ENCODE measurements at places on chromosomes 2 and 18.

GRCh38 chr2:36407413-36407812, 51.8 kb downstream of the CRIM1 start:
- DNase-seq: no peak

DNA sequence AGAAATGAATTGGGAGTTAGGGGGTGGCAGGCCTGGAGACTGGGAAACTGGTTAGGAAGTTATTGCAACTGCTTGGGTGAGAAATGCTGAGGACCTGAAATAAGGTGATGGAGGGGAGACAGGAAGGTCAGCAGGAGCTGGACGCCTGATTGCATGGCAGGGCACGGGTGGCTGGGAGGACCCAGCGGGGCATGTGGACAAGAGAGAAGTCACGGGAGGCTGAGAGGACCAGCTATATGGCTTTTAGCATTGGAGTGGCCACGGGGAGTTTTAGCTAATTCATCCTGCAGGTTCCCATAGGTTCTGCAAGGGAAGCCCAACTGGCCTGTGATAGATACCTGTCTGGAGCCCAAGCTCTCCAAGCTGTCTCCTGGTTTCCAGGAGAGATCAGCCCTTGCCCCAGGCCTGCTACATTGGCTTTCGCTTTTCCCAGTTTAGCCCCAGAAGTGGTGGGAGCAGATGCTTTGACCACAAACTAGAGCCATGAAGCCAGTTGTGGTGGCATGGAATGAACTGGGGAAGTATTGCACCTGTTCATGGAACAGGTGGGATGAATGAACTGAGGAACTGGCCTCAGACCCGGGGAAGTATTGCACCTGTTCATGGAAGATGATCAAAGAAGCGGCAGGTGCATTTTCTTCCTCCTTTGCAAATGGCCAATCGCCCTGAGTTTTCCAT, 93.6 kb upstream of the TAF1B start:
- no peak for DNase-seq

- no peak for DNase-seq
These were observed 249.4 kb upstream of the HS6ST1 start for GRCh38 chr2:128568106-128568505.

DNA sequence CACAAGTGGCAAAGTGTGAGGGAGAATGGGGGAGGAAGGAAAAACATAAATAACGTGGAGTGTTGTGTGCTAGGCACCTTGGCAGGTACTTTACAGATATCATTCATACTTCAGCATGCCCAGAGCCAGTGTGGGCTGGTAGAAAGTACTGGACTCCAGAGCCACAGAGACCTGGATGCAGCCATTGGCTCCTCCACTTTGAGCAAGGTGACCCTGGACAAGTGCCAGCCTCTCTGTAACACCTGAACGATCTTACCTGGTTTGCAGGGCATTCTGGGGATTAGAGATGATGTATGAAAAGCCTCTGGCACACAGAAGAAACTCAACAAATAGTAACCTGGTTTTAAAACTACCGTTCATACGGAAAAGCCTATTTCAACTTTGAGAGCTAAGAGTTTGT, 6.3 kb downstream of the LOXHD1 start:
- DNase-seq: no peak

DNA sequence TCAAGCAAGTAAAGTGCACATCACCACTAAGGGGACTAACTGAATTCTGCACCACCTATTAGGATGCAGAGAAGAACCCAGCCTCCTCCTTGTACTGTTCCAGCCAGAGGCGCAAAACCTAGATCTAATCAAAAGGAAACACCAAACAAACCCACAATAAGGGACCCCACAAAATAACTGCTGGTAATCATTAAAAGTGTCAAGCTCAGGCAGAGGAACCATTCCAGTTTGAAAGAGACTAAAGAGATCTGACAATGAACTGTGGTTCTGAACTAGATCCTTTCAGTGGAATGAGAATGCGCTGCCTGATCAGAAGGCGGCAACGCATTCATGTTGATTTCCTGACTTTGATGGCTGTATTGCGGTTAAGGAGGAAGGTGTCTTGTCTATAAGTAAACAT, 16.8 kb downstream of the HDLBP start:
- no peak for DNase-seq

DNA sequence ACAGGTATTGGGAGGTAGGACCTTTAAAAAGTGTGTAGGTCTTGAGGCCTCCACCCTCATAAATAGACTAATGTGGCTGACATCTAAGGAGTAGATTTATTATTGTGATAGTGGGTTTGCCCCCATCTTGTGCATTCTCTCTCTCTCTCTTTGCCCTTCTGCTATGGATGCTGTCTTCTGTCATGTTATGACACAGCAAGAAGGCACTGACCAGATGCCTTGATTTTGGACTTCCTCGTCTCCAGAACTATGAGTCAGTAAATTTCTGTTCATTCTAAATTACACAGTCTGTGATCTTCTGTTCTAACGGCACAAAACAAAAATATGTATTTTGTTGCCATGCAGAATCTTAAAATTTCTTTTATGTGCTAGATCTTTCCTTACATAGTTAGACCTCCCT, 66.9 kb downstream of the ATAD2B start:
- no peak for DNase-seq

GRCh38 chr2:142843731-142844130, 33.7 kb upstream of the KYNU start:
- DNase-seq: no peak

GRCh38 chr2:142693171-142693950, 184.1 kb upstream of the KYNU start:
- DNase-seq: no peak

GRCh38 chr2:72204156-72204785, 56.6 kb upstream of the CYP26B1 start:
- DNase-seq: no peak

GRCh38 chr18:32469691-32470459, 807 bp downstream of the GAREM1 start:
- no peak for DNase-seq

DNA sequence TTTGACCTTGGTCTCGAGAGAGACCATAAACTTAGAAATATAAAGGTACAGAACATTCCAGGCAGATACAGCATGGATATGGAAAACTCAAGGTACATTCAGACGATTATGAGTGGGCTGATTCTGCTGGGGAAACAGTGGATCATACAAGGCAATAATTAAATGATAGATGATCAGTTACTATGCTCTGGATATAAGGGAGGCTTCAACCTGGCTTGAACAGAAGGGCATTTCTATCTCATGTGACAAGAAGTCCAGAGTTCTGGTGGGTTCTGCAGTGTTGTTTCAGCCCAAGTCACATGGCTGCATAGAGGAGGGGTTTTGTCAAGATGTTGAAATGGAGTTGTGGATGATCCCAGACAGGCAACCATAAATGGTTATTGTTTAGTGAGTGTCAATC, 23.5 kb downstream of the MYO5B start:
- DNase-seq: no peak

DNA sequence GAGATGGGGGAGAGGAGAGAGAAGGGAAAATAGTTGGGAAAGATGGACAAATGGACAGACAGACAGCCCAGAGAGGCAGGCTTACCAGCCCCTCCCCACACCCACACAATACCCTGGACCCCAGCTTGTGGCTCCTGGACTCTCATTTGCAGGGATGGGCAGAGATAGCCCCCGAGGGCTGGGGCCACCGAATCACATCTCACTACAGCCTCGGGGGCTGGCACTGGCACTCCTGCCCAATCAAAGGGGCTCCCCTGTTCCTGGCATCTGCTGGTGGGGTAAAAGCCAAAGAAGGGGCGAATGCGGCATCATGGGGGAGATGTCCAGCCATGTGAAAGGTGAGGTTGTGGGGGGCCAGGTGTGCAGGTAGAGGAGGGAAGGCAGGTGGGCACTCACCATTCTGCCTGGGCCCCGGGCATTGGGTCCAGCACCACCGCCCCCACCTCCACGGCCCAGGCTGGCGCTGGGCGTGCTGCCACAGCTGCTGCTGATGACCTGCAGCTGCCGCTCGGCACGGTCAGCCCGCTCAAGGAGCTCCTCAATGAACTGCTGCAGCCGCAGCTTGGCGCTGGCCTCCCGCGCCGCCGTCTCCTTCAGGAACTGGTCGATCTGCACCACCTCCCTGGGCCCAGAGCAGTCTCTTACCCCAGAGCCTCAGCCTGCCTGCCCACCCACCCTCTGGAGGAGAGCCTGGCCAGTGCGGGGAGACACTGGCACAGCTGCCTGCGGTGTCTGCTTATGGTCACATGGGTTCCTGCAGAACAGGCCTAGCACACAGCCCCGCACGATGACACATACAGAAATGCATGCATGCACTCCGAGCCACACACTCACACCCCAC, 18.0 kb downstream of the FBXO41 start:
- no peak for DNase-seq

- no peak for DNase-seq
These were observed 49.9 kb upstream of the PNPT1 start for GRCh38 chr2:55743583-55743982.

- no peak for DNase-seq
These were observed 150.8 kb downstream of the ANKRD44 start for GRCh38 chr2:197159661-197160211.

- no peak for DNase-seq
These were observed 191.4 kb downstream of the EPHA4 start for GRCh38 chr2:221380686-221381085.

DNA sequence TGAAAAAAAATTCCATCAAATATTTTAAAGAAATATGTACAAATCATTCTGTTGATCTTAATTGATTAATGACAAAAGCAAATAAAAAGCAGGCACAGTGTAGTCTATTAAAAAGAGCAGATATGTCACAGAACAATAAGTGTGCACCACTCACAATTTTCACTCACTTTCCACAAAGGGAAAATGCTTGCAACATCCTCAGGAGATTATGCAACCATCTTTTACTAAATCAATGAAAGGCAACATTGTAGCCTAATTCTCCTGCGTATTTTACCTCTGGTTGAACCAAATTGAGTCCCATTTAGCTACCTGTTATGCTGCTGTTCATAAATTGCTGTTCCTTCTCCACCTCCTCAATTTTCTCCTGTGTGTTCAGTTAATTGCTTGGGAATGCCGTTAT, 1346.8 kb upstream of the PIK3C3 start:
- no peak for DNase-seq

DNA sequence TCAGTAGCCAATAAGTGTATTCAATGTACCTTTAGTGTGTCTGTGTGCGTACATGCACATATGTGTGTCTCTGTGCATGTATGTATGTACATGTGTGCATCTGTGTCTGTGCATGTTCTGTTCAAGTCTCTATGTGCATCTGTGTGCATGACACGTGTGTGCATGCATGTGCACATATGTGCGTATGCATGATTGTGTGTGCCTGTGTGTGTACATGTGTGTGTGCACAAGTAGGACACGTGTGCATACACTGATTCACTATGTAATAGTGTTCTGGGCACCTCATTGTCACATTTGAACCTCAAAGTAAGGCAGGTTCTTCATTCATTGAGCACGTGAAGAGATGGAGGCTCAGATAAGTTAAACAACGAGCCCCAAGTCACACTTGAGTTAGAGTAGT, 142.6 kb upstream of the COPS8 start:
- no peak for DNase-seq

DNA sequence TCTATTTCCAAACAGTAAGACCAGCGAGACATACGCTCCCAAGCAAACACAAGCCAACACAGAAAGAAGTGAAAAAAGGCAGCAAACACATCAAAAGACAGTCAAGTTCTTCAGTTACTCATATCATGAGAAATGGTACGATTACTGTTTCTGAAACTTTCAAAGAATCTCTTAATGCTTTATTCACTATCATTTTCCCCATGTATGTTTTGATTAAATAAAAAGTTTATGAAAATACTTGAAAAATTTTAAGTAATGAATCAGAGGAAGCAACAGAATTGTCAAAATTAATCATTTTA, 114.9 kb downstream of the HDAC4 start:
- no peak for DNase-seq

DNA sequence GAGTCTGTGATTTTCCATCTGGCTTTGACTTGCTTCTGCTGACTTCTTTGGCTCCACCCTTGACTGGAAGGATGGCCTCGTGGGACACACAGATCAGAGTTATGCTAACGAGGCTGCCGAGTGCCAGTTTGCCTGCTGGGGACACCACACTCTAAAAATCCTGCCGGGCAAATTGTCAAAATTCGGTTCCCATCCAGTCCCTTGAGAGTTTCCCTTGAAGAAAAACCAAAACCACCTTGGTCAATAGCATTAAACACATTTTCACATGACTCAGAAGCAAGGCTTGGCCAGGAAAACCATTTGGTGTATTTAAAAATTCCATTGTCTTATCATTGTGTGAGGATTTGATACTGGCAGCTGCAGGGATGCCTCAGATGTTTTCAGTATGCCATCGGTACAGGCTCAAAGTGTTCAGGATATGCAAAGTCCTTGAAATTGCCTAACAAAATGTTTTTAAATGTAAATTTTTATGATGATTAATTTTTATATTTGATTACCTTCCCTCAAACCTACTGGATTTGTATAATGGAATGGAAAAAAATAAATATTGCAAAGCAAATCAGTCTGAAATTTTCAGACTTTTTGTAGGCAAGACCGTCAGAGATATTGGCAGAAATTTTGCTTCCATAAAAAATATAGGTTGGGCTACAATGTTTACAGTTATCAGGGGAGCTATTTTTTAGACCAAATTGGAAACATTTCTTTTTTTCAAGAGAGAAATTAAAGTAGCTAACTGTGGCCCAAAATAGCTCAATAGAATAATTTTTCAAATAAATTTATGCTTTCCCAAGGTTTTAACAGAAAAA, 41.6 kb downstream of the KCNE4 start:
- DNase-seq: no peak

DNA sequence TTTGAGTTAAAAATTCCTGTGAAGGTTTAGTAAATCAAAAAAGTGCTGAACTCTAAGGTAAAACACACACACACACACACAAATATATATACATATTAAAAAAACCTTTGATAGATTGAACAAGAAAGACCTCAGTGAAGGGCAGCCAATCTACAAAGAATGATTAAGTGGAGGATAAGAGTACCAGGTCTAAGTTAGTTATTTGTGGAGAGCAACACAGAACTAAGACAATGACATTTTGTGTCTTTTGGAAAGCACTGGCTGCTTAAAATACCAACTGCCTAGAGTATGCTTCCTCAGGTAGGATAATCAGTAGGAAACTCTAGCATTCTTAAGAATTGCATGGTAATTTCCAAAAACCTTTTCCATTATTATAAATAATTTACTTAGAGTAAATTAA, 481.4 kb upstream of the SYT4 start:
- no peak for DNase-seq

- no peak for DNase-seq
These were observed 364.5 kb upstream of the LINC00305 start for GRCh38 chr18:64513401-64513800.

- no peak for DNase-seq
These were observed 47.9 kb upstream of the KCNF1 start for GRCh38 chr2:10863837-10864236.

All from stimulated activated CD8-positive, alpha-beta memory T cell treated with anti-CD3 and anti-CD28 coated beads, Interleukin-4, amount 100 ng/mL, for 4 hours (primary cell).